ENCODE measurements at places on chromosomes 6 and 20. TPM values are rescaled to one million over a fixed set of nuclear protein-coding genes. Genes with fewer than 3 reads are reported as not detected.

DNA sequence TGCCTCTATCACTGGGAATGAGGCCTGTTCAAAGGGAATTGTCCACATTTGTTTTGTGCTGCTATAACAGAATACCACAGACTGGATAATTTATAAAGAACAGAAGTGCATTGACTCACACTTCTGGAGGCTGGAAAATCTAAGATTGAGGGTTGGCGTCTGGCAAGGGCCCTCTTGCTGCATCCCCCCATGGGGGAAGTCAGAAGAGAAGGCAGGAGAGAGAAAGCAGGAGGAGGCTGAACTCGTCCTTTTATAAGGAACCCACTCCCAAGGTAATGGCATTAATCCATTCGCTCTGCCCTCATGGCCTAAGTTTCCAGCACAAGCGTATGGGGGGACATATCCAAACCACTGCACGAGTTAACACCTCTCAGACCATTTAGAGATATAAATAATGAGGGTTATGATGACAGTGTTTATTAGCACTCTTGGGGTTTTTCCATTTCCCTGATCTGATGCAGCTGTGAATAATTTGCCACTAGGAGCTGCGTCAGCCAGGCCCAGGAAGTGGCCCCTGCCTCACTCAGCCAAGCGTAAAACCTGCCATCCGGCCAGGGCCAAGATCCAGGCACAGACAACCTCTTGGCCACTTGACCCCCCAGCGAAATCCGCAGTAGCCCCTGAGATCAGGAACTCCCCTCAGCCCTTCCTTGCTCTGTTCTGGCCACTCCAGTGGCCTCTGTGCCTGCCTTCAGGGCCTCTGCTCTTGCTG, 14.2 kb upstream of the SLCO4A1 start:
- DNase-seq, result no peak

Gene PTCHD4
- polyA plus RNA-seq, result 1.1 TPM

- no peak for DNase-seq
These were observed 569 bp upstream of the CDC5L start for GRCh38 chr6:44386929-44387345.

- DNase-seq, result no peak
These were observed 60.6 kb upstream of the NT5E start for GRCh38 chr6:85389151-85389797.

- no peak for DNase-seq
These were observed 103.0 kb downstream of the OLIG3 start for GRCh38 chr6:137391061-137391814.

Gene UNC93A
- polyA plus RNA-seq, result 3.0 TPM

DNA sequence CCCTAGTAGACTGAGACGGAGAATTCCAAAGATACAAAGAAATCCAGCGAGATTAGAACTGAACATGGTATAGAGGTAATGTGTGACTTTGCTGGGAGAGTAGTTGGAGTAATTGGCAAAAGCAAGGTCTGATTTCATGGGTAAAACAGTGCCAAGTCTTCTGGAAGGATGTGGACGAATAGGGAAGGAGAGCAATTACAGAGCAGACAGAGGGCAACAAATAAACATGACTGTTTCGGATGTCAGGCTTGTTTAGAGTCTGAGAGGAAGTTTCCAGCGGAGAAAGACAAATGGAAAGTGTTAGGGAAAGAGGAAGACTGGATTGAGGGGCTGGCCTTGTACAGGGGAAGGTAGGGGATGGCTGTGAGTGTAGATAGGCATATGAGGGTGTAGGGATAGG, 282.2 kb upstream of the PRND start:
- no peak for DNase-seq

DNA sequence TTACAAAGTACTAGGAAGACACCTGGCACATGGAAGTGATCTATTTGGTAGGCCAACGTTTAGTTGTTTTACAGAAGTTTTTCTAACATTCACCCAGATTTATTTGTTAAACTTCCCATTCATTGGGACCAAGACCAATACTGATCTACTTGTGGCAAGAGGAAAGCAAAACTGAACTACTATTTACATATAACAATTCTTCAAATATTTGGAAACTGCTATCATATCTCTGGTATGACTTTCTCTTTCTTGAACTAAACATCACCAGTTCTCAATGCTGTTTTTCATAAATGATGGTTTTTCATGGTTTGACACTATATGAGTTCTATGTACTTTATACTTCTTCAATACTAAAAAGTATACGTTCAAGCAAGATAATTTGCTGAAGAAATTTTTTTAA, 189.2 kb downstream of the ASCC3 start:
- no peak for DNase-seq
